ENCODE measurements at places on chromosomes 13 and 19.

- DNase-seq = no peak
Measured at GRCh38 chr19:15317392-15318071, 14.8 kb downstream of the BRD4 start.

DNA sequence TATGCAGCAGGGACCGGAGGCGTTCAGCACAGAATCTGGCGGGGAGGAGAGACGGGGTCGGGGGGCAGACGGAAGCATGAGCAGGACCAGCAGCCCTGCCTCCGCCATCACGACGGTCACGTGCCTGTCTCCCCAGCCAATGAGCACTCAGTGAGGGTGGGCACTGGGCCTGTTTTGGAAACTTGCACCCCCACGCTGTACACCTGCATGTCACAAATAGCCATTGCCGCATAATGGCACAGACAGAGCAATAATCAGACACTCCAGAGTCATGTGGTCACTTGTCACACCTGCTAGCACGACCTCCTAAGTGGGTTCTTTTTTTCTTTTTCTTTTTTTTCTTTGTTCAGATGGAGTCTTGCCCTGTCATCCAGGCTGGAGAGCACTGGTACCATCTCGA, 8.8 kb downstream of the ERCC2 start:
- no peak for DNase-seq

DNA sequence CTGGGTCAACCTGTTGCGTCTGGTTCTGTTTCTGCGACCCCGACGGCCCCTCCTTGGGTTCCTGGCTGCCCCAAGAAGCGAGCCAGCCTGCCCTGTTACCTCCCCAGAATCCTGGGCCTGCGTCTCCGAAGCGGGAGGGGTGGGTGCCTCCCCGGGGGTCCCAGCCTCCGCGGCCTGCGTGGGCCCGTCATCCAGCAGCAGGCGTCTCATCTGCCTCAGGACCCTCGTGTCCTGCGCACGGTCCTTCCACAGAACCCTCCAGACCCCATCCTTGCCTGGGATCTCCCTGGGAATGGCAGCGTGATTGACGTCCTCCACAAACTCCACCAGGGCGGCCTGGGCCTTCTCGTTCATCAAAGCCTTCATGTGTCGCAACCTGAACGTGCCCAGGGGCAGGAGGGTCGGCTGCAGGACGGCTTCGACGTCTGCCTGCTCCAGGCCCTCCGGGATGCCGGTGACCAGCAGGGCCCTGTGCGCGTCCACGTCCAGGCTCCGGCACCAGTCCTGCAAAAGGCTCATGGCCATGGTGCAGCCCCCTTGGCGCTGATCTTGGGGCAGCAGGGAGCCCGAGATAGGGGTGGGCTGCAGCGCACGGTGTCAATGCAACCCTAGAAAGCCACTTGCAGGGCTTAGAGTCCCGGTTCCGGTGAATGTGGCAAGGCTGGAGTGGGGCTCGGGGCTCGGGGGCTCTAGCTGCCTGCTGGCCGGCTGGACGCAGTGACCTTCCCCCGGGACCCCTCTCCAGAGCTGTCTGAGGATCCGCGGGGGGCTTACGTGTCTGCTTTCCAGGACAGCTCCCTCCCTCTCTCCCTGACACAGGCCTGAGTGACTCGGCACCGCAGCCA, 504 bp downstream of the PNMA8B start:
- no peak for DNase-seq

GRCh38 chr19:3984584-3984907, 717 bp downstream of the EEF2 start:
- DNase-seq = no peak

GRCh38 chr19:16496613-16496983, 404 bp downstream of the C19orf44 start:
- DNase-seq = no peak

- peak; percentile 70 for DNase-seq
Measured at GRCh38 chr19:10431254-10431942, 11.1 kb downstream of the PDE4A start.

DNA sequence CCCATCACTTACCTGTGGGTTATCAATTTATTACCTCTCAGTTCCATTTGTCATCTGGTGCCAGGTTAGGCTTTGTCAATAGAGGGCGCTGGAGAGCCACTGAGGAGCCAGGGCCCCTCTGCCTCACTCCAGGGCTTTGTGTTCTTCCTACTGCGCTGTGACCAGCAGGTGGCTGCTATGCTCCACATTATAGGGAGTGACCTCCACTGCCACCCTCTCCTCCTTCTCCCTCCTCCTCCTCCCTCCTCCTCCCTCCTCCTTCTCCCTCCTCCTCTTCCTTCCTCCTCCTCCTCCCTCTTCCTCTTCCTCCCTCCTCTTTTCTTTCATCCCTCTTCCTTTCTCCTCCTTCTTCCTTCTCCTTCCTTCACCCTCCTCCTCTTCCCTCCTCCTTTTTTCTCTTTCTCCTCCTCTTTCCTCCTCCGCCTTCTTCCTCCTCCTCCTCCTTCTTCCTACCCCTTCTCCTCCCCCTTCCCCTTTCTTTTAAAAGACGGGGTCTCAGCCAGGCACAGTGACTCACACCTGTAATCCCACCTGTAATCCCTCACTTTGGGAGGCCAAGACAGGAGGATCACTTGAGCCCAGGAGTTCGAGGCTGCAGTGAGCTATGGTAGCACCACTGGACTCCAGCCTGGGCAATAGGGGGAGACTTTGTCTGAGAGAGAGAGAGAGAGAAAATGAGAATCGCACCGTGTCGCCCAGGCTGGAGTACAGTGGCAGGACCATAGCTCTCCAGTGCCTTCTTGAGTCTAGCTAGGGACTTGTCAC, 10.3 kb upstream of the ZBTB32 start:
- peak; percentile 90 for DNase-seq

- no peak for DNase-seq
Measured at GRCh38 chr19:16415806-16416205, 56.0 kb downstream of the EPS15L1 start.

- DNase-seq = no peak
Measured at GRCh38 chr13:31322702-31323405, 123.1 kb downstream of the B3GLCT start.

- DNase-seq = no peak
Measured at GRCh38 chr19:2650515-2650914, 52.0 kb downstream of the GNG7 start.

DNA sequence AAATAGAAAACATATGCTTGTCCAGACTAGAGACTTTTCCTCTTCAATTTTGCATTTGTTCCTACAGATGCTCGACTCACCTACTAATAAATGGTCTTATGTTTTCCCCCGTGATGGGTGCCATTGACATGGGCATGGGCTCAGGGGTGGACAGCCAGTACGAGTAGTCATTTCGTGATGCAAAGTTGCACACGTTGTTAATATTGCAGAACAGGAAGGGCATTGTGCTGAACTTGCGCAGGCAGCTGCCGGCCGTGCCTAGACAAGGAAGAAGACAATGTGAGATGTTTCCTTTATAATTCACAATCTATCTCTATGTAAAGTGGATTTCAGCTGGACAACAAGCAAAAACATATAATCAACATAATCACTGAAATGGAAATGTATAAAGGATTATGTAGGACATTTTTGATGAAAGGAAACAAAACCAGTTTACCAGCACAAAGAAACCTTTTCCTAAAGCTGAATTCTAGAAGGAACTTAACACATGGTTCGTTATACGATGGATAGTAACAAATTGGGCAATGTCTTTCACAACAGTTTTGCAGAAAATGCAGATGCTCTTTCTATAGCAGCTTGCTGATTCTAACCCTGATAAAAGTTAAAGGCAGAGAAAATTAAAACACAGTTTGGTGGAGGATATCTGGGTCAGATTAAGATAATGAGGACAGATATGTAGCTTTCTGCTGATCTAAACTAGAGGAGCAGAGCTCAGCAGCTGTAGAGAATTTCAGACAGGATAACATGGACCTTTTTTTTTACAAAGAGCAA, 145.7 kb downstream of the COL4A1 start:
- DNase-seq = no peak

- DNase-seq = no peak
Measured at GRCh38 chr13:30337061-30337610, 29.8 kb upstream of the KATNAL1 start.

- no peak for DNase-seq
Measured at GRCh38 chr19:1417681-1418495, 10.5 kb downstream of the DAZAP1 start.

GRCh38 chr19:1683869-1684572, 31.6 kb upstream of the TCF3 start:
- DNase-seq = no peak

- DNase-seq = no peak
Measured at GRCh38 chr19:18675779-18676178, 7.7 kb upstream of the CRTC1 start.

DNA sequence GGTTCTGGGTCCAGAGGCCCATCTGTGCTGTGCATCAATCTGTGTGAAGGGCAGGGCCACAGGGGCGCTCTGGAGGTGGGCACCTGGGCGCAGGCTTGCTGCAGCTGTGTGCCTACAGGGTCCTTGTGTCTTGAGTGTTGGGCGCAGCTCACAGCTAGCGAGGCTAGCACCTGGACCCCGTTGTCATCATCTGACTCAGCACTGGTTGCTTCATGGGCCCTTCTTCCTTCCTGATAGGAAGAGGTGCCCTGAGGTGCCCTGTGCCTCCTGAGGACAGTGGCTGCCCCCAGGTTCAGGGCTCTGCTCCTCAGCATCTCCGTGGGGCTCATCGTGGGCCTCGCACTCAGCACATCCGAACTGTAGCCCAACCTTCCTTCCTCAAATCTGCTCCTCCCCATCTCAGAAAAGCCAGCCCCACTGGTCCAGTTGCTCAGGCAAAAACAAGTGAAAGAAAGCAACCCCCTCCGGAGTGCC, 54.8 kb downstream of the GATAD2A start:
- DNase-seq = no peak

- DNase-seq = no peak
Measured at GRCh38 chr13:42445354-42445753, 128.6 kb upstream of the TNFSF11 start.

DNA sequence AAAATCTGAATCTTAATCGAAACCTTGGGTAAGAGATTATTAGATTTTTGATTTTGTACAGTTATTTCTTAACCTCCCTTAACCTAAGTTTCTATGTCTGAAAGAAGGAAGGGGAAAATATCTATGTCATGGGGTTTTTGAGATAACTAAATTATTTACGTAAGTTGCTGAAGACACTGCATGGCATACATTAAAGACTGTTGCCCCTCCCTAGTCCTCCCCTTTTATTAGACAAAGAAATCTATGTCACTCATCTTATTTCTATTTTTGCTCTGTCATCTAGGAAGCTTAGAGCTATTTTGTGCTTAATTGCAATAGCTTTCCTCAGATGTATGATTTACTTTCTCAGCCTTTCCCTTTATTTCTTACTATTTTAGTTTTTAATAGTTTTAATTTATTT, 15.0 kb downstream of the COG6 start:
- no peak for DNase-seq

All from HuH-7.5 (cell line).